Immature natural killer cell (primary cell): ENCODE measurements at places on chromosomes 6 and 20. TPM values are rescaled to one million over a fixed set of nuclear protein-coding genes. Genes with fewer than 3 reads are reported as not detected.

DNA sequence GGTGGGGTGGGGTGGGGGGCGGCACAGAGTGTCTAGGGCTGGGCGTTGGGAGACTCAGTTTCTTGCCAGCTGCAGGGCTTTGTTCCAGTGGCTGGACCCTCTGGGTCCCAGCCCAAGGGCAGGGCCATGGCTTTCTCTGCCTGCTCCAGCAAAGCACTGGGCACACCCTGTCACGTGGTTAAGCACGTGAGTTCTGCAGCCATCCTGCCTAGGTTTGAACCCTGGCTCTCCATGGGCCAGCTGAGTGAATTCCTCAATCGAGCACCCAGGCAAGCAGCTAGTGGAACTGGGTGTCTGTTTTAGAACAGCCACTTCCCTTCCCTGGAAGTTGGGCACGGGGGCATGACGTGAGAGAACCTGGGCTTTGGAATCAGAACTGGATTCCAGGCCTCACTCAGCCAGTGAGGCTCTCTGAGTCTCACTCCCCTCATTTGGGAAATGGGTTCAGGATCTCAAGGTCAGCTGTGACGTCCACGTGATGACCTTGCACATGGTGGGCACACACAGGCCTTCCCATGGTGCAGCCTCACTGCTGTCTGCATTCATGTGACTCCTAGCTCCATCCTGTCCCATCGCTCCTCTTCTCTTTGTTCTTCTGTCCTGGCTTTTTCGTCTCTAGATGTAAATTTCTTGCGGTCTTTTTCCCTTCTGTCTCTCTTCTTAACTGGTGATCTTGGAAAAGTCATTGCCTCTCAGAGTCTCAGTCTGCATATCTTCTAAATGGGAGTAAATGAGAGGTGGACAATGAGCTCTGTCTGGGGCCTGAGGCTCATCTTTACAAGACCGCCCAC is 45.9 kb downstream of the NOL4L start:
- H3K27ac ChIP-seq: peak overlapping the region; percentile 98
- no peak for DNase-seq
- H3K27me3 ChIP-seq: peaks cover 22% of the 10 kb centered on the region
- peaks cover 87% of the 10 kb centered on the region for H3K4me1 ChIP-seq
- no peaks in the 10 kb centered on the region for H3K36me3 ChIP-seq

DNA sequence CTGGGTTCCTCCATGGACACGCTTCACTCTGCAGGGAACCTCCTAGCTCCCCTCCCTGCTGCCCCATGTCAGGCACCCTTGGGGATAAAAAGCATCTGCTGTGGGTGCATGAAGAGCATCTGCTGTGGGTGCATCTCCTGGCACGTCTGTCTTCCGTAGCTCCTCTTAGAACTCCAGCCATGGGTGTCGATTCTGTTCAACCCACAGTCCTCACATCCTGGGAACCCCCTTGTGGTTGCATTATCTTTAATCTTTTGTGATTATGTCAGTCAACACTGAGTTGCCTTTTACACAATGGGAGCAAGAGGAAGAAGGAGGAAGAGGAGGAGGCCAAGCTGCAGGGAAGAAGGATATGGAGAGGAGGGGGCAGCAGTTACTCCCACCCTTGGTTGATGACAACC is 24.1 kb upstream of the CCR6 start:
- H3K27me3 ChIP-seq: peaks cover 4% of the 10 kb centered on the region
- peaks cover 20% of the 10 kb centered on the region for H3K4me1 ChIP-seq
- no peak overlapping the region for H3K4me3 ChIP-seq
- H3K27ac ChIP-seq: no peak overlapping the region
- H3K36me3 ChIP-seq: no peaks in the 10 kb centered on the region
- DNase-seq: no peak

- no peak for DNase-seq
- H3K36me3 ChIP-seq: no peaks in the 10 kb centered on the region
- peaks cover 2% of the 10 kb centered on the region for H3K27me3 ChIP-seq
- H3K4me3 ChIP-seq: no peak overlapping the region
Observed at GRCh38 chr6:49410564-49410963, 52.5 kb downstream of the MMUT start.

DNA sequence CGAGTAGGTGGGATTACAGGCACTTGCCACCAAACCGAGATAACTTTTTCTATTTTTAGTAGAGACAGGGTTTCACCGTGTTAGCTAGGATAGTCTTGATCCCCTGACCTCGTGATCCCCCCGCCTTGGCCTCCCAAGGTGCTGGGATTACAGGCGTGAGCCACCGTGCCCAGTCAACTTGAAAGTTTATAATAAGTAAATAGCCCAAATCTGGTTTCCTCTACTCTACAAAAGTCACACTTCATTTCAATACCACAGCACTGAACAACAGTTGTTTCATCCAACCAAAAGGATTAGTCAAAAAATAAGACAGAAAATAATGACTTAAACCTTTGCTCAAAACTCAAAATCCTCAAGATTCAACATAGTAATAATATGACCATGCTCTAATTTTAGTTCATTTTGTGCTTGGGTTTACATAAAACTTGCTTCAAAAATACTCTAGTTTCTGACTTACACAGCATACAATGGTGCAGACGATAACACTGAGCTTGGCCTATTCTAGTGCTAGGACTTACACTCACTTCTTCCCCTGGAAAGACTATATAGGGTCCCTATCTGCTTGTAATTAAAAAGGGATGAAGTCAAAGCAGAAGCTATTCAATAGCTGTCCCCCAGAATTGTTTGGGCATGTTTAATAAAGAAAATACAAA is 56.7 kb downstream of the NT5E start:
- H3K27me3 ChIP-seq: peaks cover 2% of the 10 kb centered on the region
- peak overlapping the region; percentile 3 for H3K27ac ChIP-seq
- no peaks in the 10 kb centered on the region for H3K4me1 ChIP-seq

DNA sequence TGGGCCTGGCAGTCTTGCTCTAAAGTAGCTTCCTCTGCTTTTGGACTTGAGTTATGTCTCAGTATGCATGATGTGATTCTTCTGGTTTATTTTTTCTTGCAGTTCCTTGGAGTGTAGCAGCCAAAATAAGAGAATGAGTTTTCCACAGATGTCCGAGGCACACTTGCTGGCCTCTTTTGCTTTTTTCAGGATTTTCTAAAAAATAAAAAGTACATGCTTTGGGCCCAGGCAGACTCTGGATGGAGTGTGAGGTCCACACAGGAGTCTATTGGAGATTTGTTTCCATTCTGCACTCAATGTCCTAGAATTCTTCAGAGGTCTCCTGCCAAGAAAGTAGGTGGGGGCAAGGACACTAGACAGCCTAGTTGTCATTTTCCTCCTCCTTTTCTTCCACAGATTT is 477.6 kb downstream of the EPM2A start:
- H3K36me3 ChIP-seq: no peaks in the 10 kb centered on the region
- no peaks in the 10 kb centered on the region for H3K27me3 ChIP-seq
- DNase-seq: no peak
- no peaks in the 10 kb centered on the region for H3K4me1 ChIP-seq
- H3K27ac ChIP-seq: no peak overlapping the region
- H3K4me3 ChIP-seq: no peak overlapping the region

- no peak overlapping the region for H3K4me3 ChIP-seq
- no peak overlapping the region for H3K27ac ChIP-seq
Observed at GRCh38 chr6:61592238-61592637, 693.8 kb downstream of the KHDRBS2 start.

DNA sequence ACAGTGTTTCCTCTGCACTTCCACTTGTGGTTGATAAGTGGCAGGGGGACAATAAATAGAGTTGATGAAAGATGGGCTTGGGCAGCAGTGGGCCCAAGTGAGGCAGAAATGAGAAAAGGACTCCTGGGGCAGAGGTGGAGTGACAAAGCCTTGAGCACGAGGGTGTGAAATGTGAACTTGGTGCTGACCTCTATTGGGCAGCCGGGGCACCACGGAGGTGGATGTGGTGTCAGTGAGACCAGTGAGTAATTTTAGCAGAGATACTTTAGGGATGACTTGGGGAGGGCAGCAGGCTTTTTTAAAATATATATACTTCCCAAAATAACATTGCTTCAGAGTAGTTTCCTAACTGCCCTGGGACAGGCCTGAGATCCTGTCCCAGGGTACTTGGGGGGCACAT is 30.6 kb upstream of the MYLK2 start:
- no peaks in the 10 kb centered on the region for H3K27me3 ChIP-seq
- no peak overlapping the region for H3K4me3 ChIP-seq
- no peaks in the 10 kb centered on the region for H3K36me3 ChIP-seq
- H3K27ac ChIP-seq: no peak overlapping the region

- peak overlapping the region; percentile 23 for H3K27ac ChIP-seq
- no peaks in the 10 kb centered on the region for H3K27me3 ChIP-seq
- peaks cover 15% of the 10 kb centered on the region for H3K36me3 ChIP-seq
- H3K4me3 ChIP-seq: no peak overlapping the region
Observed at GRCh38 chr20:5586720-5587119, 163.5 kb upstream of the SHLD1 start.

DNA sequence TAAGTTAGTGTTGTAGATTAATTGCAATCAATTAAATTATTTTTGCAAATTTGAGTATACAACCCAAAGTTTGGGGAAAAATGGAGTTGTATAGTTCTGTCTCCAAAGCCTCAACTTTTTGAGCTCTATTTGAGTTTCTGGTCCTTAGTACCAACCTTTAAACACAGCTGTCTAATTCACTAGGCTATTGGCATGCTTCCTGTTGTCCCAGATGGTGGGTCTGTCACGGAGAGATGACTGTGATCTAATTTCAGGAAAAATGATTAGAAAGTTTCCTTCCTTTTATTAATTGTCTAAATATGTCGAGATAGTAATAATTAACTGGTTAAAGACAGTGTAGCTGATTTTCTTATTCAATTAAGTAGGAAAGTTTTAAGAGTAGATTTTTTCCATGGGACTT is 109.6 kb downstream of the SCAF8 start:
- no peak overlapping the region for H3K27ac ChIP-seq
- no peak overlapping the region for H3K4me3 ChIP-seq
- H3K27me3 ChIP-seq: no peaks in the 10 kb centered on the region
- DNase-seq: no peak

GRCh38 chr6:107244082-107244741 is 128.9 kb upstream of the BEND3 start:
- H3K27ac ChIP-seq: no peak overlapping the region
- DNase-seq: no peak
- H3K4me1 ChIP-seq: no peaks in the 10 kb centered on the region
- no peak overlapping the region for H3K4me3 ChIP-seq
- no peaks in the 10 kb centered on the region for H3K27me3 ChIP-seq
- peaks cover 4% of the 10 kb centered on the region for H3K36me3 ChIP-seq

DNA sequence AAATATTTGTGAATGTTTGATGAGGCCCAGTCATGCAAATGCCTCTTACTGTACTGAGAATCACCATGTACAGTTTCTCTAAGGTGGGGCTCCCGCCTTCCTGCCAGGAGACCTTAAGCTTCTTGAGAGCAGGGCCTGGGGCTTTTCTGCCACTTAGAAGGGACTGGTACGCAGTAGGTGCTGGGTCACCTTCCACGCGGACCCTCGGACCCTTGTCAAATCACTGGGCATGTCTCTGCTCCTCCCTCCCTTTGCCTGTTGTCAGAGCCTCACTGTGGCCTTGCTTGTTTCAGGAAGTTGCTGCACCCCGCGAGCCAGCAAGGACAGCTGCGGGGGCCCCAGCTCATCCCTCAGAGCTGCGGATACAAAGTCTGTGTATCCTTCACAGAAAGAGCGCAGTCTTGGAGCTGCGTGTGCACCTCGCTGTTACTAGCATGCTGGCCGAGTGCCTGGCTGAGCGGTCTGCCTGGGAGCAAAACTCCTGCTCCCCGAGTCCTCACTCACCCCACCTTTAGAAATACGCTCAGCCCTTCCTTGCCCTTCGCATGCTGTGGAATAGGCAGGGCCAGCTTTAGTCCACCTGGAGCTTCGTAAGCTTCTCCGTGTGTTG is 30.7 kb upstream of the IRF4 start:
- H3K36me3 ChIP-seq: no peaks in the 10 kb centered on the region
- H3K4me1 ChIP-seq: peaks cover 27% of the 10 kb centered on the region
- no peak for DNase-seq

- no peak overlapping the region for H3K27ac ChIP-seq
- peaks cover 2% of the 10 kb centered on the region for H3K27me3 ChIP-seq
- no peak for DNase-seq
- no peaks in the 10 kb centered on the region for H3K4me1 ChIP-seq
- H3K36me3 ChIP-seq: peaks cover 11% of the 10 kb centered on the region
Observed at GRCh38 chr6:166934174-166934573, 22.2 kb downstream of the RNASET2 start.

GRCh38 chr6:137813308-137813970 is 53.6 kb upstream of the TNFAIP3 start:
- H3K27me3 ChIP-seq: peaks cover 9% of the 10 kb centered on the region
- no peaks in the 10 kb centered on the region for H3K36me3 ChIP-seq
- H3K4me1 ChIP-seq: peaks cover 40% of the 10 kb centered on the region
- no peak overlapping the region for H3K27ac ChIP-seq
- DNase-seq: no peak

DNA sequence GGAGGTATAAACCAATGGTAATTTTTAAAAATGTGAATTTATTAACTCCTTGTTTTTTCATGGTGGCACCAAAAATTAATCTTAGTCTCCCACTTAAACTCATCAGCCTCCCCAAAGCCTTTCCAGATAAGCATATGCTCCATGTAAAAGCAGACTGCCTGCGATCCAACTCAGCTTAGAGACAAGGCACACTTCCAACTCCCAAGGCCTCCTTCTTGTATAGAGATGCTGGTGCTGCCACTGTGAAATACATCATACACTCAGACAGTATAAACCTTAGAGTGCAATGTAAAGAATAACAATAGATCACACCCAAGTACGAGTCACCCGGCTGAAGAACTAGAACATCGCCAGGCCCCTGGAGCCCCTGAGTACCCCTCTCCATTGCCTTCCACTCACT is 2.0 kb downstream of the ANKRD6 start:
- H3K27ac ChIP-seq: no peak overlapping the region
- no peak for DNase-seq
- H3K36me3 ChIP-seq: no peaks in the 10 kb centered on the region
- H3K27me3 ChIP-seq: peaks cover 4% of the 10 kb centered on the region

DNA sequence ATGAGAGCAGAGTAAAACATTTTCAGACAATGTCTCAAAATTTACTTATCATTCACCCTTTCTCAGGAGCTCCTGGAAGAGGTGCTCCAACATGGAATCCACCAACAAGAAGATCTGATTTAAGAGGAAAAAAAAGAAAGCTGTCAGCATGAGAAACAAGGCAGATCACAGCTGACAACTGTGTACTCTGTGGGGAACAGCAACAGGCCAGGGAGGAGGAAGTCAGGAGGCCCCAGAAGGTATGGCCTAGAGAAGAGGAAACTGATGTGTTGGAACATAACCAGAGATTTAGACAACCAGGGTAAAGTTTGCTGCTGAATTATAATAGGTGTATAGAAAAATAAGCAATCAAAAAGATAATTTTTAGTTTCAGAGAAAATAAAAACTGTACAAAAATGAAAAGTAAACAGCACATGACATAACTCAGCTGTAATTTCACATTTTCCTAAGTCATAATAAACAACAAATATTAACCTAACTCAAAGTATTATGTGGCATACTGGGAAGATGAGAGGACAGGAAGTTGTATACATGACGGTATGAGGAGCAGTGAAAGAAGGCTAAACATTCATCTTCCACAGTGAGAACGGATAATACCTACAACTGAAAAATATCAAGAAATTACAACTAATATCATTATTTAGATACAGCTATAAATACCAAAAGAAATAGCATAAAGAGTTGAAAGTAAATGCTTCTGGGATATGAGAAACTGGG is 113.6 kb upstream of the EMILIN3 start:
- peaks cover 11% of the 10 kb centered on the region for H3K4me1 ChIP-seq
- peaks cover 53% of the 10 kb centered on the region for H3K36me3 ChIP-seq
- H3K27ac ChIP-seq: peak overlapping the region; percentile 56
- H3K27me3 ChIP-seq: no peaks in the 10 kb centered on the region

- no peaks in the 10 kb centered on the region for H3K27me3 ChIP-seq
- no peak overlapping the region for H3K27ac ChIP-seq
- no peaks in the 10 kb centered on the region for H3K36me3 ChIP-seq
- H3K4me1 ChIP-seq: no peaks in the 10 kb centered on the region
Observed at GRCh38 chr6:71349976-71350615, 61.5 kb downstream of the OGFRL1 start.

Gene SALL4
- 0.08 TPM for polyA plus RNA-seq

Gene PGBD1
- 0.60 TPM for polyA plus RNA-seq

Gene TGM2
- not detected for polyA plus RNA-seq

Gene SLC13A3
- 0.26 TPM for polyA plus RNA-seq

Gene BACH2
- polyA plus RNA-seq: 8.1 TPM

Gene TSBP1
- polyA plus RNA-seq: not detected

Gene RIPPLY2
- not detected for polyA plus RNA-seq
